ENCODE measurements at places on chromosomes 3 and 15. TPM values are rescaled to one million over a fixed set of nuclear protein-coding genes. Genes with fewer than 3 reads are reported as not detected.

DNA sequence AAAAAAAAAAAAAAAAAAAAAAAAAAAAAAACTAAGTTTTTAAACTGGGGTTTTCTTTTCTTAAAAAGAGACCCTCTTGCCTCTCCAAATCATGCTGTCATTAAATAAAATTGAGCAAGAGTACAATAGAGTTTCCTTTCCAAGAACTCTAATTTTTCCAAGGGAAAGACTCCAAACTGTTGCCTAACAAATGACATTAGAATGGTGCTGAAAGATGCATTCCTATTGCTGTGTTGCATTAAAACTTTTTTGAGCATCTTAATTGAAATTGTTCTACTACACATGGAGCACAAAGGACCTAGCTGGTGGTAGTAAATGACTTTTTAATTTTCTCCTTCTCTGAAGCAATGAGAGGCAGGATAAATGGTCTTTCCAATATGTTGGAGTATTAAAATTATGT, 469.1 kb upstream of the ARHGEF26 start:
- H3K27ac ChIP-seq: no peak overlapping the region
- H3K4me3 ChIP-seq: no peak overlapping the region
- no peaks in the 10 kb centered on the region for H3K27me3 ChIP-seq

- peaks cover 54% of the 10 kb centered on the region for H3K4me1 ChIP-seq
- H3K27me3 ChIP-seq: no peaks in the 10 kb centered on the region
- peak overlapping the region; percentile 71 for H3K27ac ChIP-seq
- H3K36me3 ChIP-seq: peaks cover 30% of the 10 kb centered on the region
- no peak for DNase-seq
Measured at GRCh38 chr3:71047616-71048531, 535.7 kb downstream of the FOXP1 start.

DNA sequence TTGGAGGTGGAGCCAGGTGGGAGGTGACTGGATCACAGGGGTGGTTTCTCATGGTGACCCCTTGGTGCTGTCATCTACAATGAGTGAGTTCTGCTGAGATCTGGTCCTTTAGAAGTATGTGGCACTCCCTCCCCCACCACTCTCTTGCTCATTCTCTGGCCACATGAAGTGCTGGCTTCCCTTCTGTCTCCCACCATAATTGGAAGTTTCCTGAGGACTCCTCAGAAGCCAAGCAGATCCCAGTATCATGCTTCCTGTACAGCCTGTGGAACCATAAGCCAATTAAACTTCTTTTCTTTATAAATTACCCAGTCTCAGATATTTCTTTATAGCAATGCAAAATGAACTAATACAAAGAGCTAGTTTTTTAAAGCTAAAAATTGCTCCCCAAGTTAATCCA, 54.7 kb downstream of the SLC41A3 start:
- H3K4me3 ChIP-seq: no peak overlapping the region
- no peak for DNase-seq
- H3K27me3 ChIP-seq: no peaks in the 10 kb centered on the region
- H3K27ac ChIP-seq: no peak overlapping the region

DNA sequence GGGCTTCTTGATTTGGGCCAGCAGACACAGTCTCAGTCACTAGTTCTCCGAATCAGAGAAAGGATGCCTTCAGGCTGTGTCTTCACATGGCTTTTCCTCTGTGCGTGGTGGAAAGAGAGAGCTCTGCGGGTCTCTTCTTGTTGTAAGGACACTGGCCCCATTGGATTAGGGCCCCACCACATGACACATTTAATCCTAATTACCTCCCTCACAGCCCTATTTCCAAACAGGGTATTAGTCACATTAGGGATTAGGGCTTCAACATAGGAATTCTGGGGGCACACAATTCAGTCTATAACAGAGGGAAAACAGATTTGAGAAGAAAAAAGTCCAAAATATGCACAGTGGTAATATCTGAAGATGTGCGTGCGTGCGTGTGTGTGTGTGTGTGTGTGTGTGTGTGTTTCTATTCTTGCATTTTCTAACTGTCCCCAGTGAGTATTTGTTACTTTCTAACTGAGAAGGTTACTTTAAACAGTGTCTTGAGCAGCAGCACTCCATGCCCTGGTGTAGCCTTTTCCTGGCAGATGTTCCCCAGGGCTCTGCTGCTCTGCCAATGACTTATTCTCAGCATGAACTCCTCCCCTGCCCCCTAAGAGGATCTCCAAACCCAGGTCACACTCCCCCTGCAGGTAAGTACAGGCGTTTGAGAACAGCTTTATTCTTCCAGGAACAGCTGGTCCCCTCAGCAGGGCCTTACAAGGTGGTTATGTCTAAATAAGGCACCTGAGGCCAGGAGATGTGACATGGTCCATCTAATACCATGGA, 72.9 kb downstream of the RPL39L start:
- H3K4me3 ChIP-seq: no peak overlapping the region
- H3K27ac ChIP-seq: no peak overlapping the region
- peaks cover 10% of the 10 kb centered on the region for H3K4me1 ChIP-seq
- H3K27me3 ChIP-seq: no peaks in the 10 kb centered on the region

The PLA2G4D gene
- not detected for total RNA-seq

The NLGN1 gene
- 27.4 TPM for total RNA-seq

Measured in tibial nerve (tissue), 4 donors.